ENCODE measurements at places on chromosomes 5 and 9. TPM values are rescaled to one million over a fixed set of nuclear protein-coding genes. Genes with fewer than 3 reads are reported as not detected.

The SAPCD2 gene
- total RNA-seq: 1.0 TPM

GRCh38 chr5:177307544-177308363 lies 3.9 kb downstream of the MXD3 start:
- no peak for DNase-seq

GRCh38 chr5:110053824-110054223 lies 364.1 kb downstream of the MAN2A1 start:
- DNase-seq: no peak

- no peak for DNase-seq
Observed at GRCh38 chr9:98568909-98569469, 139.7 kb downstream of the GABBR2 start.

The ST6GALNAC6 gene
- 80.0 TPM for total RNA-seq

DNA sequence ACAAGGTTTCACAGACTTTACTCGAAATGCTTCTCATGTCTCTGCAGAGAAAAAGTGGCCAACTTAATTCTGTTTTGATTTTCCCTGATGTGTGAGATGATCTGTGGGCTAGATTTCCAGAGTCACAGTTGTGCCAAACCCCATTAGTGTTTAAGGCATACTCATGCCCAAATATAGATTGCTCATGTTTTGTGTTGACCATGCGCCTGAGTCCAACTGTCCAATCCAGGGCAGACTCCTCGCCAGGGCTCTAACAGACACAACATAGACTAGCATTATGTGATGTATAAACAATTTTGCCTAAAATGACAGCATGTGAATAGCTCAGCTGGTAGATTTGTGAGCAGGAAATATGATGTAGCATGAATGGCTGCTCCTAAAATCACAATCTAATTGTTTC lies 128.1 kb downstream of the PRDM6 start:
- DNase-seq: no peak

The GABRA6 gene
- not detected for total RNA-seq

GRCh38 chr5:95134326-95134725 lies 150.6 kb downstream of the MCTP1 start:
- no peak for DNase-seq

DNA sequence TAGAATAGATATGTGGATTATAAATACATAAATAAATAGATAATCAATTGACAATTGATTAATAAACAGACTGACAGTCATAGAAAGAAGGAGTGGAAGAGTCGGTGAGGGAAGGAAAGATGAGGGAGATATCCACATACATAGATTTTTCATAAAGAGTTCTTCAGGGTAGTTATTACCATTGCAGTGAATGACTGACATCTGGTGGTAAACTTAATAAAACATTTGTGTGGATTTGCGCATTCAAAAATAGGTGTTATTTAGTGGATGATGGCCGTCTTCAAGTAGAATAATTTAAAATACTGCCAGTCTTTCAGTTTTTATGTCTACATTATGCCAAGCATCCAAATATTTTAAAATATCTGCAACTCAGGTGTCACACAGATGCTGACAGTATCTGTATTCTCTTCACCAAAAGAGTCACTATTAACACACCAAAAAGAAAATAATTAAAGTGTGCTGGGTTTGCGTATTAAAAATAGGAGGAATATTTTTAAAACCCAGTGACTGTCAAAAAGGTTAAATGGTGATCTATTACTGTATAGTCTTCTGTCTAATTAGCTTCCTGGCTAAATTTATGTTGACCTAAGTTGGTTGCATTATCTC lies 78.8 kb downstream of the GIN1 start:
- no peak for DNase-seq

GRCh38 chr9:24698881-24699518 lies 153.3 kb upstream of the IZUMO3 start:
- DNase-seq: no peak

- DNase-seq: no peak
Observed at GRCh38 chr9:112765281-112765680, 14.7 kb downstream of the SNX30 start.

- no peak for DNase-seq
Observed at GRCh38 chr5:160029004-160029403, 20.1 kb downstream of the TTC1 start.

- DNase-seq: peak; percentile 83
Observed at GRCh38 chr5:140700177-140701144, at the start of gene ZMAT2. Gene ZMAT2 (plus strand): TSS chr5:140700447. CDS start chr5:140700461, 14 bp downstream.

DNA sequence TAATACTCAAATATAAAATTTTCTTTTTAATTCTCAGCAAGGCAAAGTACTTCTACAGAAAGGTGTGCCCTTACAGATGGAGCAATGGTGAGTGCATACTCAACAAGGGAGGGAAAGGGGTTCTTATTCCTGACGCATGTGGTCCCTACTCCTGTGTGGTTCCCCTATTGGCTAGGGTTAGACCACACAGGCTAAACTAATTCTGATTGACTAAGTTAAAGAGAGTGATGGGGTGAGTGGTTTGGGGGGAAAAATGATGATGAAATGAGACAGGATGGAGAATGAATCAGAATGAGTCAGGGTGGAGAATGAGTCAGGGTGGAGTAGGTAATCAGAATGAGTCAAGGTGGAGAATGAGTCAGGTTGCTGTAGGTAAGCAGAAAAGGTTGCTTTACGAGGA lies 22.9 kb upstream of the HMGCS1 start:
- no peak for DNase-seq

- peak; percentile 51 for DNase-seq
Observed at GRCh38 chr9:109440797-109441287, 57.3 kb downstream of the PTPN3 start.

GRCh38 chr5:153629027-153629895 lies 138.8 kb downstream of the GRIA1 start:
- DNase-seq: peak; percentile 35

The MELK gene
- 10.6 TPM for total RNA-seq
